ENCODE measurements at places on chromosomes 2 and 18.

DNA sequence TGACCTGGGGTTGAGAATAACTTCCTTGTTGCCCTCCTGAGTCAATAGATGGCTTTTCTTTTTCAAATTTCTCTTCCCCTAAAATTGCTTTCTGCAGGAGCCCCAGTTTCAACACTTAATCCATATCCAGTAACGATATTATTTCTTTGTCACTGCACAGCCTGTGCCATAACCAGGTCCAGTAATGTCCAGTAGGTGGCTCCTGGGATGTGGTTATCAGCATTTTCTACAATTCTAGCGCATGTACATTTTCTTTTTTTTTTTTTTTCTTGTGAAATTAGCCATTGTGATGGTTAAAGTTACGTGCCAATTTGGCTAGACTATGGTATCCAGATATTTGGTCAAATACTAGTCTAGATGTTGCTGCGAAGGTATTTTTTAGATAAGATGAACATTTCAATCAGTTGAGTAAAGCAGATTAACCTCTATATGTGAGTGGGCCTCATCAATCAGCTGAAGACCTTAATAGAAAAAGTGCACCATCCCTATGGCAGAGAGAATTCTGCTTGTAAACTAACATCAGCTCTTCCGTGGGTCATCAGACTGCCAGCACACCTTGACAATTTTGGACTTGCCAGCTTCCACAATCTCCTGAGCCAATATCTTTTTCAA, 72.9 kb upstream of the SCG2 start:
- DNase-seq: no peak

- DNase-seq: peak; percentile 27
These were observed 5.5 kb downstream of the NPC1 start for GRCh38 chr18:23580677-23581367.

GRCh38 chr18:41967680-41968079, 12.6 kb downstream of the PIK3C3 start:
- no peak for DNase-seq

GRCh38 chr2:64781711-64782390, 128.1 kb upstream of the SERTAD2 start:
- DNase-seq: no peak

DNA sequence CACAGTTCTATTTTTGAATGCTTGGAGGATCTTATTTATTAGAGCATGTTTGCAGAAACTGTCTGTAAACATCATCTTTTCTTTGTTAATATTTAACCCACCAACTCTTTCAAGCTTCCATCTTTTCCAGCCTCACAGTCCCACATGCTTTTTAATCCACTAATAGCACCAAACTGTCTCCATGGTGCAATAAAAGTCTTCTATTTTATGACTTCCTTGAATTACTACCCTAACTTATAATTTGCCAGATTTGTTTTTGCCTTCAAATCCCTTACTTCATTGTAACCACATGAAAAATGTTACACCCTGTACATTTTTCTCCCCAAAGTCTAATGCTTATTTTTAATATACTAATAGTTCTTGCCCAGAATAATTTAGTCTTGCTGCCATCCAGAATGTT, 792.6 kb downstream of the PLCL1 start:
- no peak for DNase-seq

DNA sequence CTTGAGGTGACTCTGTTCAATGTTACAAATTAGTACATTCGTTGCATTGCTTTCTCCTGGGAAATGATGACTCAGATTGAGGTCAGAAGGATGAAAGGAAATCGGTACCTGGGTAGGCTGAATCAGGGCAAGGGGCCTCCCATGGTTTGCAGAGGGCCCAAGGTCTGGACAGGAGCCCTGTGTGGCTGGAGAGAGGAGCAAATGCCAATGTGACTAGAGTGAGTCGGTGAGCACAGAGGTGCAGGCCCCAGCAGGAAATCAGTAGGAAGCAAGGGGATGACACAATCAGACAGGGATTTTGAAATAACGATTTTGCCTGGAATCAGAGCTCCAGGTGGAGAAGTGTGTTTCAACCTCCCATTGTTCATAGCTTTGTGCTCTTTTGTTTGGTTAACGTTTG, 118.9 kb downstream of the CCDC102B start:
- DNase-seq: peak; percentile 11

DNA sequence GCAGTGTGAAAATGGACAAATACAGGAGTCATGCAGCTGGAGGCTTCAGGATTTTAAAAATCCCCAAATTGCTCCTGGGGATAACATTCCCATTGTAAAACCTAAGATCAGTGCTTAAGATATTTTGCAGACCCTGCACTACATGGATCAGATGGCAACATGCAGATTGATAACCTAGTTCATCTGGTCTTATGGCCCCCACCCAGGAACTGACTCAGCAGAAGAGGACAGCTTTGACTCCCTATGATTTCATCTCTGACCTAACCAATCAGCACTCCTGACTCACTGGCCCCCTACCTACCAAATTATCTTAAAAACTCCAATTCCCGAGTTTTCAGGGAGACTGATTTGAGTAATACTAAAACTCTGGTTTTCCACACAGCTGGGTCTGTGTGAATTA, 20.0 kb downstream of the SRBD1 start:
- no peak for DNase-seq

- DNase-seq: no peak
These were observed 114.1 kb upstream of the NCKAP5 start for GRCh38 chr2:133682347-133682746.

DNA sequence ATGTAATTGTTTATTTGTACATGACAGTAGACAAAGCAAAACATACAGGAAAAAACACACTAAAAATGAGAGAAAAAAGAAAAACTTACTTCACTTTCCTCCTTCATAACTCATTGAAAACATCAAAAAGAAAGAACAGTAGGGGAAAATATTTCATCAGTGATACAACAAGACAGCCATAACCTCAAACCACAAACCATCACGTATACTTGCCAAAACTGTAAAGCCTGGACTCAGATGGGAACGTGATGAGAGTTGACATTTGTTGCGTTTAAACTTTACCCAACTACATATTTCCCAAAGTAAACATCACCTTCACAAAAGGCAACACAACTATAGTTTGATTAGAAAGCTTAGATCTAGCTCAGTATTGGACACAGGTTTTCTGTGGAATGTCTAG, 278.2 kb upstream of the COL3A1 start:
- DNase-seq: no peak

- DNase-seq: no peak
These were observed 37.1 kb downstream of the ACSL3 start for GRCh38 chr2:222897898-222898297.

- DNase-seq: no peak
These were observed 76.2 kb upstream of the ZNF532 start for GRCh38 chr18:58788470-58788869.

- DNase-seq: peak; percentile 28
These were observed 99.1 kb downstream of the TACR1 start for GRCh38 chr2:75100011-75100800.

DNA sequence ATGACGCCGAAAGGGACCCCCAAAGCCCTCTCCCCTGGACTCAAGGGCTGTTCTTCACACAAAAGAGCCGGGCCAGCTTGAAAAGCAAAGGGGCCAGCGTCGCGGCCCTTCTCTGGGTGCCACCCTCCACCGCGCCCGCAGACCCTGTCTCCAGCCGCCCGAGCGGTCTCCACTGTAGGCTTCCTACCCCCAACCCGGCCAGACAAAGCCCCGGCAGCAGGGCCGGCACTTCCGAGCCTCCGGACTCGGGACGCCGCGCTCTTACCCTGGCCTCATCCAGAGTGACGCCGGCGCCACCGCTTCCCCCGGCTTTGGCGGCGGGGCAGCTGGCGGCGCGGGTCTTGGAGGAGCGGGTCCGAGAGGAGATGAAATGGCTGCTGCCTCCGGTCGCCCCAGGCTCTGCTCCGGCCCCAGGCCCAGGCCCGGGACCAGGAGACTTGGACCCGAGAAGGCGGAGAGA, 603 bp downstream of the ATAD2B start:
- no peak for DNase-seq

DNA sequence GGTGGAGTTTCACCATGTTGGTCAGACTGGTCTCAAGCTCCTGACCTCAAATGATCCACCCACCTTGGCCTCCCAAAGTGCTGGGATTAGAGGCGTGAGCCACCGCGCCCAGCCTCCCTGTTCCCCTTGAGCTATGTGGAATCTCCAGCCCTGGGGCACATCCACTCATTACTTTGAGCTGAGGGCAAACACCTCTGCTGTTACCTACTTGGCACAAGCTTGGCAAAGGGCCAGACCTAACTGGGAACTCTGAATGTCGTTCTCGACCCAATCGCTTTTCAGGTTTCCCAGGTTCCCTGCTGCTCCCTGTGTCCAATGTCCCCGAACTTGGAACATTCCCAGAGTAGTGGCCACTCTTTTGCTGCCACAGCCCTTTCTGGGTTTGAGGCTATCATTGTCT, 40.6 kb downstream of the CHST10 start:
- DNase-seq: no peak

GRCh38 chr2:174595116-174595809, 2.3 kb downstream of the WIPF1 start:
- DNase-seq: no peak

DNA sequence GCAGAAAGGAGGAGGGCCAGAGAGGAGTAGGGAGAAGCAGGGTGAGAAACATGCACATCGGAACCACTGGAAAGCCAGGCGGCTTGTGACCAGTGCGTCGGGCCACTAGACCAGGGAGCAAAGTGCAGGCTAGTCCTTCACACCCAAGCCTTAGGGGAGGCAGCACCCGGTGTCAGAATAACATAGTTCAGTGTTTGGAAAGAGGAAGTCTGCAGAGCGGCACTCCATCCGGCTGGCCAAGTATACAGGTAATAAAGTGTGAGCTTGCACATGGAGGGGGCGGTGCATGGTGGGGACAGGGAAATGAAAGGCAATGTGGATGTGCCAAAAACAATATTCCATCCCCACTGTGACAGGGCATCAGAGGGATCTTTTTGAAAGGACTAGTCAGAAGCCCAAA, 69.7 kb downstream of the ZNF521 start:
- no peak for DNase-seq
